ENCODE measurements at places on chromosomes 16 and 17.

DNA sequence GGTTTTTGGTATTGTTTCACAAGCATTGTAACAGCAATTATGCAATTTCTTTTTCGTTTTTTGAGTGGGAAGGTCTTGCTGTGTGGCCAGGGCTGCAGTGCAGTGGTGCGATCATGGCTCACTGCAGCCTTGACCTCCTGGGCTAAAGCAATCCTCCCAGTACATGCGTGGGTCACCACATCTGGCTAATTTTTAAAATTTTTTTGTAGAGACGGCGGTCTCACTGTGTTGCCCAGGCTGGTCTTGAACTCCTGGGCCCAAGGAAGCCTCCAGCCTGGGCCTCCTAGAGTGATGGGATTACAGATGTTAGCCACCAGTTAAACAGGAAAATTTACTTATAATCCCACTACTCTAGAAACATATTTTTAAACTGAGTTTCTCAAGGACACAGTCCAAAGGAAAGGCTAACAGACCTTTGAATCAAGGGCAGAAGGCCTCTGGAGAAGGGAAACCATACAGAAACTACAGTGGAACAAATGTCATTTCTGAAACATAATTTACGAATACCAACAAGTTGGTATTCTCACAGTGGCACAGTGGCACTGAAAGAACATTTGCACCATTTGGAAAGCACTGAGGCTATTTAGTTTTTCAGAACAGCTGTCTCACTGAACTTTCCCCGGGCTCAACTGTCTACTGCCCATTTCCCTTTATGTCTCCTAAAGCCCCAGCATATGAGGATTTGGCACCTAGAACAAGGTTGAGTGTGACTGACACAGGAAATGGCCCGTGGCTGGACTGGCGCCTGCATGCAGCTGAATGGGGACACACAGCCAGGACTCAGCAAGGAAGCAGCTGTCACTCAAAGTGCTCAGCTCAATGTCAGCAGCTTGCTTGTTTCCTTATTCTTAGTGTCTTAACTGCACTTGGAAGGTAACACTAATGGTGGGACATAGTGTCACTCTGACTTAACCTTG, 2.8 kb upstream of the PRKAR1A start:
- DNase-seq = no peak

DNA sequence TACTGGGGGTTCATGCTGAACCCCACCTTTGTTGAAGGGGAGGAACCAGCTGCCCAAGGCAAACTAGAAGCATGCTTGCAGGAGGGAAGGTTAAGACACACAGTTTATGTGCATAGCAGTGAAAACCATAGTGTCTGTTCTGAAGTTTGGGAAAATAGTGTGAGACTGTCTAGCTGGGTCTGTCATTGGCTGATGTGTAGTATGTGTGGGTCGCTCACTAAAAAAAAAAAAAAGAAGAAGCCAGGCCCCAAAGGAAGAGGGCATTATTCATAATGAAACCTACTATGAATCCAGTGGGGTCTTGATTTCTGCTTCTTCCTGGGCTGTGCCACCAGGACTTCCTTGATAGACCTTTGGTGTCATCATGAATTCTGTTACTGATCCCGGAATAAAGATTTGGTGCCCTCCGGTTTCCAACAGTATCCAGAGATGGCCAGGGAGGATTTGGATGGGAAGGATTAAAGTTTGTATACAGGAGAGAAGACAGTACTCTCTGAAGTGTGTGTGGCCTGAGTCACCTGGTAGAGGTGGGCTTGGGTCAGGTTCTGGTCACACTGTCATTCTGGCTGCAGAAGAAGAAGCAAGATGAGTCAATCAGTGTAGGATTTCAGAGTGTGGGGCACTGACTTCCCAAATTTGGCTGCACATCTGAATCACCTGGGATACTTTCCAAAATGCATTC, 220.3 kb downstream of the PRKCA start:
- no peak for DNase-seq

GRCh38 chr17:57906910-57907309, 48.3 kb downstream of the CUEDC1 start:
- no peak for DNase-seq

DNA sequence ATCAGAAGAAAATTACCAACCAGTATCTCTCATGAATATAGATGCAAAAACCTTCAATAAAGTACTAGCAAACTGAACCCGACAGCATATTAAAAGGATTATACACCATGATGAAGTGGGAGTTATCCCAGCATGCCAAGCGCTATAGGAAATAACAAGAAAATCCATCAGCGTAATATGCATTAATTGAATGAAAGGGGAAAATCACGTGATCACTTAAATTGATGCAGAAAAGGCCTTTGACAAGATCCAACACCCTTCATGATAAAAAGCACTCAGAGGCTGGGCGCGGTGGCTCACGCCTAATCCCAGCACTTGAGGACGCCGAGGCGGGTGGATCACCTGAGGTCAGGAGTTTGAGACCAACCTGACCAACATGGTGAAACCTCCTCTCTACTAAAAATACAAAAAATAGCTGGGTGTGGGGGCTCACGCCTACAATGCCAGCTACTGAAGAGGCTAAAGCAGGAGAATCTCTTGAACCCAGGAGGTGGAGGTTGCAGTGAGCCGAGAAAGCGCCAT, 4.8 kb downstream of the CTRB2 start:
- DNase-seq = no peak

DNA sequence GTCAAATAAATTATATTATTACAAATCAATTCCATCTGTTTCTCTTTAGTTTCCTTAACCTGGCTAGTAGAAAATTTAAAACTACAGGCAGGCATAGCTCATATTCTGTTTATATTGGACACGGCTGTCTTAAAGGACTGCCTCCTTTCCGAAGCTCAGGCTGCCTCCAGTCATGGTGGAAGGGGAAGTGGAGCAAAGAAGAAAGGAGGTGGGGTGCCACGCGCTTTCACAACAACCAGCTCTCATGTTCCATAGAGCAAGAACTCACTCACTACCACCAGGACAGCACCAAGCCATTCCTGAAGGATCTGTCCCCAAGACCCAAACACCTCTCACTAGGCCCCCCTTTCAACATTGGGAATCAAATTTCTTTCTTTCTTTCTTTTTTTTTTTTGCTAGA, 149.3 kb upstream of the KCNJ18 start:
- DNase-seq = no peak

DNA sequence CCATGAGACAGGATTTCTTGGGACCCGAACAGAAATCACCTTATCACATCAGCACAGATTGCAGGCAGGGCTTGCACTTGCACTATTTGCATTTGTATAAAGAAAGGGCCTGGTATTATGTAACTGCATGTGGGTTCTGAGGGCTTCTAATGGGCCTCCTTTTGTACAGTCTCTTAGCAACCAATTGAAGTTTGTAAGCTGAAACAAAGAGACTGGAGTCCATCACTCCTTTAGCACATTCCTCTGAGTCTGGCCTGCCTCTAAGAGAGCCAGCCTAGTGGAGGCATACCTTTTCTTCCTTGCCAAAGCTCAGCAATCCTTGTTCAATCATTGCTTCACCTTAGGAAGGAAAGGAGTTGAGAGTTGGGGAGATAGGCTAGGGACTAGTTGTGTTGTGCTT, 387.1 kb downstream of the XYLT1 start:
- no peak for DNase-seq

GRCh38 chr17:13643180-13643579, 41.5 kb upstream of the HS3ST3A1 start:
- no peak for DNase-seq

GRCh38 chr16:88383401-88384221, 852 bp downstream of the ZNF469 start:
- no peak for DNase-seq

GRCh38 chr17:64423881-64424280, 25.0 kb upstream of the MILR1 start:
- DNase-seq = no peak

DNA sequence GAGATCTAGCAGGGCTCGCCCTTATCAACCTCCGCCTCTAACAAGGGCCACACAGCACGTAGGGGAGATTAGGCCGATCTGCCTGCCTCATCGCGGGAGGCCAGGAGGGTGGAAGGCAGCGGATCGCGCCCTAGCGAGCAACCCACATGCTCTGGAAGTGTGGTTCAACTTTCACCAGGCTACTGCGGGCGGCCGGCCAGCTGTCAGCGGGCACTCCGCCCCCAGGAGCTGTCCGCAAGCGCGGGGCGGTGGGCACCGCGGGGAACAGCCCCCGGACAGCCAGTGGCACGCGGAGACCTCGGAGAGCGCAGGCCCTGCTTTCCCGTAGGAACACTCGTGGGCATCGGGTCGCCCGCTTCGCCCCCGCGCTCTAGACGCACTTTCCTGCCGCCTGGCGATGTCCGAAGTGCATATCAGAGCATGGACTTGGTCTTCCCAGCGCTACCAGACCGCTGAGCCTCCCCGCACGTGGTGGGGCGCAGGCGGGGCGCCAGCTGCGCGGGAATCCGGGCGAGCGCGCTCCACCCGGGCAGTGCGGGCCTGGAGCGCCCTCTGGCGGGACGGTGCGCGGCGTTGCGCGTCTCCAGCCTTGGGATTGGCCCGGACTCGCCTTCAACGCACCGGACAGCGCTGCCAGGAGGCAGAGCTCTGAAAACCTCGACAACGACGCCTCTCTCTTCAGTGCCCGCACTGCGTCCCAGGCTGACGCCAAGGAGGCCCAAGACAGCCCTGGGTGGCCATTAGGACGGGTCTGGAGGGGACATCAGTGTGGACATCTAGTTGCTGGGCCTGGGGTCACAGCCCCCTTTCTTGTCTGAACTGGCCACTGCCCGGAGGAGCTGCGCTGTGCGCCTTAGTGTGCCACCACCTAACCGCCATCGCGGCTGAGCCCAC, 3.6 kb upstream of the ZNHIT3 start:
- no peak for DNase-seq

GRCh38 chr16:31874366-31875111, 932 bp downstream of the ZNF267 start:
- no peak for DNase-seq

DNA sequence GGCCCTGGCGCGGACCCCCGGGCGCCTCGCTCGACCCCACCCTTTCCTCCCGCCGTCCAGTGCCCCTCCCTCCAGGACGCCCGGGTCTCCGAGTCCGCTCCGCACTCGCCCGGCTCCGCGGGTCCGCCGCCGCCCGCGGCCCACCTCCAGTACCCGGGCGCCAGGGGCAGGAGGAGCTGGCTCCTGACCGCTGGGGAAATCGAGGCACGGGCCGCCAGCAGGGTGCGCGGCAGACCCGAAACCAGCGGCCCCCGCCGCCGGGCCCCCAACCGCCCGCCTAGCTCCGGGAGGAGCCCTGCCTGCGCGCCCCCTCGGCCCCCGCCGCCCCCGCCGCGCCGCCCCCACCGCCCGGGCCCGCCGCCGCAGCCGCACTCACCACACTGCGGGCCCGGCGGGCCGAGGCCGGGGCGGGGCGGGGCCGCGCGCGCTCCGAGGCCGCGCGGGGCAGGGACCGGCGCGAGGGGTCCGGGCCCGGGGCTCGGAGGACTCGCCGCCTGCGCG, 333 bp downstream of the MAFG start:
- no peak for DNase-seq
